Fibroblast of gingiva (primary cell): ENCODE measurements at places on chromosomes 12 and 14.

DNA sequence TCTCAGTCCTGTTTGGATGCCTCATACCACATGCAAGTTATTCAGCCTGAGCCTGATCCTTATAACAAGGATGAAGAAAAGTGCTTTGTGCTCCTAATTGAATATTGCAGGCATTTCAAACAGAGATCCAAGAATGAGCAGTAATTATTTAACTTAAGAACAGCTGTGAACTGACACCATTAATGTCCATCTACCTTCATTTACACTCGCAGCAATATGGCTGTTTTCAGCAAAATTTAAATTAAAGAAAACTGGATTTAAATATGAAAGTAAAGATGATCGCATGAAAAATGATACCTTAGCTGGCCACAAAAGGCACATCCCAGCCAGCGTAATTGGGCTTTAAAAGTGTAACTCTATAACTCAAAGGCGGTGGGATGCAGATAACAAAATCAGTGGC, 466.3 kb downstream of the GALC start:
- no peak for DNase-seq

GRCh38 chr12:26666286-26666685, 166.7 kb downstream of the ITPR2 start:
- no peak for DNase-seq

- DNase-seq: peak; percentile 19
Observed at GRCh38 chr12:58919231-58920101, 838 bp downstream of the LRIG3 start.

GRCh38 chr12:10163084-10163483, 8.8 kb downstream of the OLR1 start:
- no peak for DNase-seq

DNA sequence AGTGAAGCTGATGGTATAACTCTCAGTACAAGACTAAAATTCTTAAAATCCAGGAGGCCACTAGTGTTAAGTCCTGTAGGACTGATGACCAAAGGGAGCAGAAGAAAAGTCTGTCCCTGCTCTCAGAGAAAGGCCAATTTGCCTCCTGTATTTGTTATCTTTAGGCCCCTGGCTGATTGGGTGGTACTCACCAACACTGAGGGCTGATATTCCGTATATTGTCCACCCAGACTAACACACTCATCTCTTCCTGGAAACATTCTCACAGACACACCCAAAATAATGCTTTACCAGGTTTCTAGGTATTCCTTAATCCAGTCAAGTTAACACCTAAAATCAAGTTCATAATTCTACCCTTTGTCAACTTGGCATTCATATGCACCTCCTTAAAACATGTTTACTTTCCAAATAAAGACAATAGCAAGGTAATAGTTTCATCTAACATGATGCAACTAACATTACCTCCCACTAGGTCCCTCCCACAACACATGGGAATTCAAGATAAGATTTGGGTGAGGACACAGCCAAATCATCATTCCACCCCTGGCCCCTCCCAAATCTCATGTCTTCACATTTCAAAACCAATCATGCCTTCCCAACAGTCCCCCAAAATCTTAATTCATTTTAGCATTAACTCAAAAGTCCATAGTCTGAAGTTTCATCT, 84.3 kb downstream of the EGLN3 start:
- no peak for DNase-seq

- DNase-seq: no peak
Observed at GRCh38 chr12:96810477-96810876, 96.6 kb upstream of the NEDD1 start.

GRCh38 chr14:59362513-59362912, 102.7 kb downstream of the GPR135 start:
- no peak for DNase-seq

GRCh38 chr12:77941401-77941800, 110.7 kb downstream of the NAV3 start:
- DNase-seq: no peak

GRCh38 chr12:2559931-2560330, 234.8 kb upstream of the FKBP4 start:
- DNase-seq: no peak

DNA sequence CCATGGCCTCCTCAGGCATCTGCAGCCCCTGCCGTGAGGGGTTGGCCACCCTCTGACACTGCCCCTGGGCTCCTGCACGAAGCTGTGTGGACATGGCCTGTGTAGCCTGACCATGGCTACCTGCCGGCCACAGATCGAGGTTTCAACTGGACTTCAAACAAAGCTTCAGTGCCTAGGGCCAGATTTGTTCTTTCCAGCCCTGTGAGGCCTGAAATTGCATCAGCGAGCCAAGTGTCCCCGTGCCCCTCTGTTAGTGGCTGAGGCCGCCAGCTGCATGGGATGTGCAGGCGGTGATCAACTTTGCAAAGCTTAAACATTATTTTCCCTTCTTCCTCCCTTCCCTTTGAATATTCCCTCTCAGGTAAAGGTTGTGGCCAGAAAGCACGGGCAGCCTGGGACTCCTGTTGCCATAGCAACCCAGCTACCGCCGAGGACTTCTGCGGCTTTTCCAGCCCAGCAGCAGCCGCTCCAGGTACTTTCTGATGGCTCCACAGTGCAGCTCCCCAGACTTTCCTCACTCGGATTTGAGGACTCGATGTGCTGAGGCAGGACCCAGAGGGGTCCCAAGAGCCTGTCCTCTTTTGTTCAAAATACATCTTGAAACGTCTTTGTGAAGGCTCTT, 35.8 kb downstream of the DDX51 start:
- DNase-seq: no peak

DNA sequence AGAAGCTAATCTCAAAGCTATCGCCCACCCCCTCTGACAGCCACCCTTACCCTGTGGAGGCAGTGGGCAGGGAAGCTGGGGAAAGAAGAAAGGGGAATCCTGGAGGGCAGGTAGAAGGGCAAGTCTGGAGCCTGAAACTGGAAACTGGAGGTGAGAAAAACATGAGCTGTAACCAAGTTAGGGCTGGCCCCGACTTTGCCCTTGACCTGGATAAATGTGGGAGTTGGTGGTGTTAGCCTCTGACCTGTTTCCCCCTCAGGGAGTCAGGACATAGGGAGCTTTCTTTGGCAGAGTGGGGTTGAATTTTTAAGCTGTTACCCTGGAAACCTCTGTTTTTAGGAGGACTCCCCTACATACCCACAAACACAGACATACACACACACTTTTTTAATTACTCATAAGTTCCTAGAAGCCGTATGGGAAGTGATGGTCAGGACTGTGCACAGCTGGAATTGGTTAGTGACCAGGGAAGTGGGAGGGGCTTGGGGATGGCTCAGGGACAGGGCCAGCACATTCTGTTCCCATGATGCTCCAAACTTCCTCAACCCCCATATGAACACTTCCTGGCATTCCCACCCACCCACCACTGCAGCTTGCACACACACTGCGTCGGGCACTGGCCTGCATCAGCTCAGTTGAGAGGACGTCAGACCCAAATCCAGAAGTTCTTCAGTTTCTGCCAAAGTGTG, 5.0 kb upstream of the MMP19 start:
- DNase-seq: peak; percentile 100

DNA sequence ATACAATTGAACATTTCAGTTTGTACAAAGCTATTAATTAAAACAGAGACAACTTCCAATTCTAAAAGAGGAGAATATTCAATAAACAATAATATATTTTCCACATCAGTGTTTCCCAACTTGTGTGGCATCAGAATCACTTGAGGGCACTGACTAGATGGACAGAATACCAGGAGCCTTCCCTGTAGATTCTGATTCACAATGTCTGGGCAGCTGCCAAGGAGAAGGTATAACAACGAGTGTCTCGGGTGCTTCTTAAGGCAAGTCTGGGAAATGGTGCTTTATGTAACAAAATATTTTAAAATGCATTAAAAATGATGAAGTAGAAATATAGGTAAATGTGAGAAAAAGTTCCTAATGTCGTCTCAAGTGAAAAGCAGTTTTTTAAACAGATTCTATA, 26.2 kb downstream of the GALC start:
- DNase-seq: no peak

DNA sequence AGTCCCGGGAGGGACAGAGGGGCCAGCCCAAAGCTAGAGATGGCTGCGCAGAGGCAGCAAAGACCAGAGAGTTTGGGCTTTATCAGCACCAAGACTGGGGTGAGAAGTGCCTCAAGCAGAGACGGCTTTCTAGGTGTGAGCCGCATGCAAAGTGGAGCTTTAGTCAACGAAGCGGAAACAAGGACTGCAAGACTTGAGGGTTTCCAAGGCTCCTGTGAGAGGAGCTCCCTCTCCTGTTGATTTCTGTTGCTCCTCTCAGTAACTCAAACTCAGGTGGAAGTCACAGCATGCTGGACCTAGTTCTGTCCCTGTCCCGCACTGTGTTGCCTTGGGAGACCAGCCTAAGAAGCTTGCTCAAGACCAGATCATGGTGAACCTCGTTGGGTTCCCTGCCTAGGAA, 327.8 kb downstream of the MED13L start:
- no peak for DNase-seq

DNA sequence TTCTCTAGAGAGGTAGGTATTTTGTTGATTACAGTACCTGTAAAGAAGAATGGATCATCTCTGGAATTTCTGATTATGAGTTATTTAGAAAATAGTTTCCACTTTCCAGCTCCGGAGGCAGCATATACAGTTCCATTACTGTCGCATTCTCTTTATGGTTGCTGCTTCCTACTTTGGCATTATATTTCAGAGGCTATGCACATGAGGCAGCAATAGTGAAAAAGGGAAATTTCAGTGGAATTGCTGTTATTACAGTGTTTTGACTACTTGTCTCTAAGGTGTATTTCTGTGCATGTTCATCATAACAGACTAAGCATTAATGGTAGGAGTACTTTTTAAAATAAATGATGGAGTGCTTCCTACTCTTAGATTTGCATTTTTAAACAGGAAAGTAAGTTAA, 10.2 kb downstream of the GNG2 start:
- DNase-seq: no peak

DNA sequence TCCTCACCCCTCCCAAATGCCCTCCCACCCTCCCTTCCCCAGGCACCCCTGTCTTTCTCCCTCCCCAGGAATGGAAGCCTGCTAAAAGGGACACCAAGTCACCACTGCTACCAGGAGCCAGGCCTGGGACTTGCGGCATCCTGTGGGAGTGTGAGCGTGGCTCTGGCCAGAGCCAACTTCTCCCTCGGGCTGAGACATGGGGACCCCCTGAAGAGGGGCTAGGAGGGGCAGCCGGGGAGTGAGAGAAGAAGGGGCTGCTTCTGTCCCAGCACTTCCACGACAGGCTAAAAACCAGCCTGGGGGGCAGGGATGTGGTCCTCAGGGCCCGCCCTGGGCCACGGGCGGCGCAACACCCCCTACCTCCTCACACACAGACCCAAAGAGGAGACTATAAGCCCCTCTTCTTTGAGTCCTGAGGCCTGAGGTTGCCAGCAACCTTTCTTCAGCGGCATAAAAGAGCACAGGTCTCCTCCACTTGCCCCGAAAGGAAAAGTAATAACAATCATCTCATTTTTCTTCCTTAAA, 278.9 kb downstream of the DPF3 start:
- no peak for DNase-seq
